MCF 10A (cell line): ENCODE measurements at places on chromosomes 16 and 17.

- DNase-seq: no peak
Measured at GRCh38 chr17:557371-557770, 157.3 kb downstream of the VPS53 start.

DNA sequence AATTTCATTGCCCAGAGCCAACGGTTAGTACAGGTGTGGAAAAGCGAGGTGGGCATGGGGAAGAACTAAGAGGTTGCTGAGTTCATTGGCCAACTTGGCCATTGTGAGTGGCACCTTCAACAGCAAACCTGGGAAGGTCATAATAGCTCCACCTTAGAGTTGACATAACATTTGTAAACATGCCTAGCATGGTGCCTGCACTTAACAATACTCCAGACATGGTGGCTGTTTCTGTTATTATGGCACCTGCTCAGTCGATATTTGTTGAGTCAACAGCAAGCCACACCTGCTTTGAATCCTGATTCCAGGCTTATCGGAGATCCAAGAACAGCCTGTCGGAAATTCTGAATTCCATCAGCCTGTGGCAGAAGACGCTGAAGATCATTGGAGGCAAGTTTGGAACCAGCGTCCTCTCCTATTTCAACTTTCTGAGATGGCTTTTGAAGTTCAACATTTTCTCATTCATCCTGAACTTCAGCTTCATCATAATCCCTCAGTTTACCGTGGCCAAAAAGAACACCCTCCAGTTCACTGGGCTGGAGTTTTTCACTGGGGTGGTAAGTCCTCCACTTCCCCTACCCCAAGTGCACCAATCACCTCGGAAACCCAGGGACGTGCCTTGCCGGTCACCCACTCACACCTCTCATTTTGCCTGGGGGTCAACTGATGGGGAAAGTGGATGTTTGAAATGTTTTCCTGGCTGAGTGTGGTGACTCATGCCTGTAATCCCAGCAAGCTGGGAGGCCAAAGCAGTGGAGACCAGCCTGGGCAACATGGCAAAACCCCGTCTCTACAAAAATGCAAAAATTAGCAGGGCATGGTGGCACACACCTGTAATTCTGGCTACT, 46.0 kb downstream of the TMC5 start:
- peak; percentile 52 for DNase-seq

GRCh38 chr17:71039391-71039790, 870.1 kb downstream of the KCNJ2 start:
- DNase-seq: no peak

DNA sequence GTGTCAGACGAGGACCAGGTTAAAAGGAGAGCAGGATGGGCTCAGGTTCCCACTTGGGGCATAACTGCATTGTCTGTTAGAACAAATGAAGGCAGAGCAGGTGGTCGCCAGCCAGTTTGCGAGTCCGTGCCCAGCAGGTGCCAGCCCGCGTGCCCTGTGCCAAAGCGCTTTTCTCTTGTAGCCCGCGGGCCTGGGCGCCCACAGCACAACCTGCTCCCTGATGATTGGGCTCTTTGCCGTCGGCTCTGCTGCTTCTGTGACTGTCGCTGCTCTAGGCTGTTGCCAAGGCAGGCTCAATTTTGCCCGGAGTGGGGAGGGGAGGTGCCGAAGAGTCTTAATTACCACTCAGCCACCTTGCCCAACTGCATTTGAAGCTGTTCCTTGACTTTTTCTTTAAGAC, 21.1 kb downstream of the KNOP1 start:
- no peak for DNase-seq

DNA sequence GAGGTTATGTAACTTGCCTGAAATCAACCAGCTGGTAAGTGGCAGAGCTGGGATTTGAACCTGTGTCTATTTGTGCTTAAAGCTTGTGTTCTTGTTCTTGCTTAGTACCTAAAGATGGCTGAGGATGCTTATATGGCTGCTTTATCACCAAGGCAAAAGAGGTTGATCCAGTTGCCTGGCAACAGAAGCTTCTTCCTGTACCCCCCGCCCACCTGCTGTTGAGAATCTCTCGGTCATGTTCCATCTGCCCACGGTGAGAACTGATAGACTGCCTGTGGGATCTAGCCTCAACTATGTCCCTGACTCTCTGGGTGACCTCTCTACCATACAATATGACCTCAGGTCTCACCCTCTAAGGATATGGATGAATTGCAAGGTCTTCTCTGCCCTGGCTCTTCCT, 60.7 kb downstream of the ABCC6 start:
- no peak for DNase-seq

GRCh38 chr17:82812601-82813000, 27.2 kb downstream of the ZNF750 start:
- DNase-seq: no peak

DNA sequence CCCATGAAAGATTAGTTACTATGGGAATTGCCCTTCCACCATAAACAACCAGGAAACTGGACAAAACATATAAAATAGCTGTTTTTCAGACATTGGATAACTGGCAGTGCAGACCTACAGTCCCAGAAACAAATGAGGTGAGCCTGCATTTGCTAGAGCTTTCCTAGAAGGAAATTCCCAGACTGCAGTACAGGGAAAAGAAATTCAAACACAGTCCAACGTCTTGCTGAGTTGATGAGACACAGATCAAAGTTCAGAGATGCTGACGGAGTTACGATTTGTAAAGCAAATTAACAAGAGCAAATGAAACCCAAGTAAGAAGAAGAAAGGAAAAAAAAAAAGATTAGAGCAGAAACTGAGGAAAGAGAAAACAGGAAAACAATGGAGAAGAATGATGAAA, 41.3 kb upstream of the MNT start:
- no peak for DNase-seq

DNA sequence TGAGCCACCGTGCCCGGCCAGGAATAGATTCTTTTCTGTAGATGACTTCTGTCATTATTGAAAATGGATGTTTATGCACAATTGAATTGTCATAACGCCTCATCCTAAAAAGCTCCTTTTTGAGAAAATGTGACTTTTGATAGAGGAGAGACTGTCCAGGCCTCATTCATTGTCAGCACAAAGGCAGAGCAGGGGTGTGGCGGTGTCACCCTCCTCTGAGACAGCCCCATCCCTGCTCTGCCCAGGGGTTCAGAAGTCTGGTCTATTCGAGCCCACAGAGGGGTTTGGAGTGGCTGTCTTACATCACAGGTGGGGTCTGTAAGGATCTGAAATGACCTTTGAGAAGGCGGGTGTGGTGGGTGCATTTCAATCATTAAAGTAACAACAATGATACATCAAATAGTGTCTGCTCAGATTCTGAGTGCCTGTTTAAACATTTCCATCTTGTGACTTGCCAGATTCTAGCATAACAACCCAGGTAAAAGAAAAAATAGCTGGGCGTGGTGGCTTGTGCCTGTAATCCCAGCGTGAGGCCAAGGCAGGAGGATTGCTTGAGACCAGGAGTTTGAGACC, 161.0 kb downstream of the SEC14L1 start:
- no peak for DNase-seq
